GM19239 (cell line): ENCODE measurements at places on chromosomes 5 and 9.

DNA sequence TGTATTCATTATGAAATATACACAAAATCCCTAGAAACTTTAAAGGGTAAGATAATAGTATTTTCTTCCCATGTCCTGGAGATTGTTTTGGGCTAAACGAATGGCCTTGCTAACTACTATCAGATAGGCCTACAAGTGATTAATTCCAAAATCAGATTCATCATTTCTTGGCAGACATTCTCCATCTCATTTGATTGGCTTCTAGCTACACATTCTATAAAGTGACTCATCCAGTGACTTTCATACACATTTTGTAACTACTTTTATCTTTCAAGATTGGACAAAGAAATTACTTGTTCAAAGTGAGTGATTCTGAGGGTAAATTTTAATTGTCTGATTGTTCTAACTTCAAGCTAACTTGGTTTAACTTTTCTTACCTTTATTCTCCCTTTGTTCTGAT is 93.3 kb downstream of the RAPGEF6 start:
- no peak for DNase-seq

DNA sequence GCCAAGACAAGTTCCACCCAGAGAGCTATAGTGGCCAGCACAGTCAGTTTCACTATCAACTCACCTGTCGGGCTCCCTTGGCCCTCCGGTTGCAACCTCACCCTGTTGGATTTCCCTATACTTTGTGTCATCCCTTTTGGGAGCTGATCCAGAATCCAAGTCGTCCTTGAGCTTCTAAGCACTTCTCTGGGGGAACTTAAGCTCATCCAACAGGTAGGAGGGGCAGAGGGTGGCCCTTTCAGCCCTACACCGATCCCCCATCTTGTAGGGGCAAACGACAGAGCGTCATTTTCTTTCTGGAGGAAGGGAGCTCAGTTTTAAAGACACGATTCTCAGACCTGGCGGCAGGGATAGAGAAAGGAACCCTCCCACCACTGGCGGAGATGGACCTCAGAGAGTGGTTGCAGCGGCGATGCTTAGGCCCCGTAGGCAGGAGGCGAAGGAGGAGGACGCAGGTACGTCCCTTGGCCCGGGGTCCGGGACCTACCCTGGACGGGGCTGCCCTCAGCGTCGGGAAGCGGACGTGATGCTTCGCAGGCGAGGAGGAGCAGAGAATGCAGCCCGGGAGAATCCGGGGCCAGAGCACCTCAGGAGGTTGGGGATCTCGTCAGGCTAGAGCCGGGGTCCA is 519 bp downstream of the ZER1 start:
- DNase-seq: no peak

DNA sequence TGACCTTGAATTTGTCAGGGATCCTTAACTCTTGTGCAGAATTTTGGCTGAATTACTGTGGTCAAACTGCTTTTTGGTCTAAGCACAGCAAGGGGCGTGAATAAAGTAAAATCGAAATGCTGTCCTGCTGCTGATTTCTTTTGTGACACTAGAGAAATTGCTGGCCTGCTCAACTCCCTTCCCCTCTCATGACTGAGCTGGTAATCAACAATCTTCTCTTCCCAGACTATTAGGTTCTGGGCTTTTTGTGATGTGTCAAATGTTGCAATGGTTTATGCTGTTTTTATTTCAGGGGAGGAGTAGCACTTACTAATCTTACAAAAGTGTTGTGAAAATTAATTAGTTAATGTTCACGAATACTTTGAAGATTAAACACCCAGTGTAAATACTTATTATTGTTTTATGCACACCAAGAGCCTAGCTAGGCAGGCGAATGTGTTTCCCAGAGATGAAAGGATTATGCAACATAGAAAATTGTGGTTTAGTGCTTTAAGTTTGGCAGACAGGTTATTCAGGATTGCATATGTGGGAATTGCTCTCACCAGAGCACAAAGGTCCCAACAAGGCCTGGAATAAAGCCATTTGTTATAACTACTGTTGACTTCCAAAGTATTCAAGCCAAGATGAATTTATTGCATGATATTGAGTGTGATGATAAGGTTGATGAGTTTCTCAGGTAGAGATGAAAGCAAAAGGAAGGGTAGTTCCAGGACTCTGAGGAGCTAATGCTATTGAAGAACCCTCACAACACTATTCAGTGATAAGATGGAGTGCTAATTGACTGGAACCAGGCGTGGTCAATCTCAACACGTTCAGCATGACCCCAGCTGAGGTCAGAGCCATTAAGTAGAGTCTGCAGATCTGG is 280.7 kb upstream of the ZNF608 start:
- DNase-seq: no peak

DNA sequence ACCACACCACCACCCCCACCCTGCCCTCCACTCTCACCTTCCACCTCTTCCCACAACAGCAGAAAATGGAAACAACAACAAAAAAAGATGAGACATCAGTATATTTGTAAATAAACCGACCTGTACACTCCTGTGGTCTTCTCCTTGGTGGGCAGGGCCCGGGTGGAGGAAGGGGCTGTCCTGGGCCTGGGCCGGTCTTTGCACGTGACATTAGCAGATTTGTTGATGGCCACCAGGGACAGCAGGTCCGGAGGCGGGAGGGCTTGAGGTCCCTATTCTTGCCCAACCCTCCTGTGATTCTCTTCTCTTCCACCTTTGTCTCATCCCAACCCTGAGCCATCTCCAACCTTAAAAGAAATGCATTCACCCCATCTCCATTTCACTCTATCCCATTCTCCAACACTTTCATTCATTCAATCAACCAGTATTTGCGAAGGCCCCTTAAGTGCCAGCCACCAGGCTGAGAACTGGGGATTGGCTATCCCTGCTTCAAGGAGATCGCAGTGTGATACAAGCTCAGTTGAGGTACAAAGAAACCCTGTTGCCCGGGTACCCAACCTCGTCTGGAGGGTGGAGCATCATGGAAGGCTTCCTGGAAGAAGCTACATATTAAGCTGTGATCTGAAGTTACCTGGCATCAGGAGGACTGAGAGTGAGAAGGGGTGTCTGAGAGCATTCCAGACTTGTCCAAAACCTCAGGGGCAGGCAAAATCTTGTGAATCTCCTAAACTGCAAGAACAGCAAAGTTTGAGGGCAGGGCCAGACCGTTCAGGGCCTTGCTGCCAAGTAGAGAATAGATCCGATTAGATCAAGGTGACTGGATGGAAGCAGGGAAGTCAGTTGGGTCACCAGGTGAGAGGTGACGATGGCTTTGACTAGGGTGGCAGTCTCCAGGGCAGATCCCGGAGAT is 87.4 kb downstream of the LMX1B start:
- DNase-seq: no peak

- DNase-seq: no peak
Observed at GRCh38 chr5:143865426-143866025, 53.6 kb downstream of the HMHB1 start.

DNA sequence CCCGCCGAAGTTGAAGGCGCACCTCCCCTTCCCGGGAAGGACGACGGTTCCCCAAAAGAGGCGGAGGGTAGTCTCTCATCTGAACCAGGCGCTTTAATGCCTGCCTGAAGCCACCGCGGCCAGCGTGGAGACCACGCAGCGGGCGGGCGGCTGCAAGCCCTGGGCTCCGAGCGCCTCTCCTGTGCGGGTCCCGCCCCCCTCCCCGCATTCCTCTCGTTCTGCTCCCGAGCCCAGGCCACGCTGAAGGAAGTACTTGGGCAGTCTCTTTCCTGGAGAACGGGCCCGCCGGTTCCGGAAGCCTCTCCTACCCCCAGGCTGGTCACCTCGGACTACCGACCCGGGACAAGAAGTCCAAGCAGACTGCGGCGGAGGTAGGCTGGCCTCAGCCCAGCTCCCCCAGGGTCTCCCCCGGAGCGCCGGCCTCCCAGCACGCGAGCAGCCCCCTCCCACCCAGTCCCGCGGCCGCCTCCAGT is 571 bp downstream of the PPIC start:
- DNase-seq: no peak

GRCh38 chr9:109101810-109102209 is 17.9 kb downstream of the TMEM245 start:
- DNase-seq: no peak

DNA sequence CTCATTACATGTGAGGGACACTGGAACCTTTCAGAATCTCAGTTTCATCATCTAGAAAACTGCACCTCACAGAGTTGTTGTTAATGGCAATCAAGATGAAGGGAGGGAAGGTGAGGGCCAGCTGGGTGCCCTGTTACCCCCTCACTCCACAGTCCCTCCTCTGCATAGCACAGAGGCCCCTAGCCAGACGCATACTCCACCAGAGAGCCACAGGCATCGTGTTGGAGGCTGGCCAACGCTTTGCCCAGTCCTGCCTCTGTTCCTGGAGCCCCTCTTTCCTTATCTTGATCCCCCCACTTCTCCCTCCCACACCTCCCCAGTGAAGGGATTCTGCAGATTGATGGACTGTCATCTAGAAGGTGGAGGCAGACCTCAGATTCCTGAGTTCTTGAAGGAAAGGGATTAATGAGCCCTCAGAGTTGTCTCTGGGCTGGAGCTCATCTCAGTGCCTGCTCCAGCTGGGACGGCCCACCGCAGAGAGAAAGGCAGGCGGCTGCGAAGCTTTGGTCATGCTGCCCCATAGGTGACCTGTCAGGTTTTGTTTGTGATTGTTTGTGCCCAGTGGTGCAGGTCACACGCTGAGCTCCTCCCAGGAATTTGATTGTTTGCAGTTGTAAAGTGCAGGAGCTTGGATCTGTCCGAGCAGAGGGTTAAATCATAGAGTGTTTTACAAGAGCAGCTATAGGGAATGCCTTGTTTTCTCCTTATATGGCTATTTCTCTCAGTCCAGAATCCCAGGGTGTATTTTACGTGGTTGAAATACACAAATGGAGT is 487.3 kb downstream of the CCDC171 start:
- no peak for DNase-seq

DNA sequence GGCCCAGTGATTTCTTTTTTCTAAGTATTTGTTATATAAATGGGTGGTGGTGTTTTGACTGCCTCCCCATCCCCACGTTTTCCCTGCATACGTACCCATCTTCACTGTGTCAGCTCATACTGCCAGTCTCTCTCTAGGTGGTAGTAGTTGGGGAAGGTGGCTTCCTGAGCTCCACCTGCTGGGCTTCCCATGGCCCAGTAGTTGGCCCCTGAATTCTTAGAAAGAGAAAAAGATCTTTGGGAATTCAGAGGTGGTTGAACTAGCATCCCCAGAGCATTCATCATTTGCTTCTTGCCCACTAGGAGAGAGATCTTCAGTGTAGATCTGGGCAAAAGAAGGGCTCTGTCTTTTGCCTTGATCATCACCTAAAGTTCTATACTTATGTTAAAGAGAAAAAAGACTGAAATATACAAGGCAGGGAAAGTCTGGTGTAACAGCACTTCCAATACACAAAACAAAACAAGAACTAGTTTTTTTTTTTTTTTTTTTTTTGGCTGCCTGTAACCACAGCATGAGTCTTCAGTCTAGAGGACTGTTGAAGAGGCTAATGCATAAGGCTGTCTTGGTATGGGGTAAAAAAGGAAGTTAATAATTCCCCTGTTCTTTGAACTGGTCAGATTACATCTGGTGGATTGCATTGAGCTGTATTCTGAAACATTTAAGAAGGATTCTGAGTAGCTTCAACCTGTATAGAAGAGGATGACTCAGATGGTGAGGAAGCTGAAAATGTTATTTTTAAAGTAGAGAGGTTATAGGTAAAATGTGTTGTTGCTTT is 128.7 kb downstream of the ATG10 start:
- no peak for DNase-seq

GRCh38 chr9:112296929-112297328 is 36.5 kb downstream of the PTBP3 start:
- DNase-seq: no peak

DNA sequence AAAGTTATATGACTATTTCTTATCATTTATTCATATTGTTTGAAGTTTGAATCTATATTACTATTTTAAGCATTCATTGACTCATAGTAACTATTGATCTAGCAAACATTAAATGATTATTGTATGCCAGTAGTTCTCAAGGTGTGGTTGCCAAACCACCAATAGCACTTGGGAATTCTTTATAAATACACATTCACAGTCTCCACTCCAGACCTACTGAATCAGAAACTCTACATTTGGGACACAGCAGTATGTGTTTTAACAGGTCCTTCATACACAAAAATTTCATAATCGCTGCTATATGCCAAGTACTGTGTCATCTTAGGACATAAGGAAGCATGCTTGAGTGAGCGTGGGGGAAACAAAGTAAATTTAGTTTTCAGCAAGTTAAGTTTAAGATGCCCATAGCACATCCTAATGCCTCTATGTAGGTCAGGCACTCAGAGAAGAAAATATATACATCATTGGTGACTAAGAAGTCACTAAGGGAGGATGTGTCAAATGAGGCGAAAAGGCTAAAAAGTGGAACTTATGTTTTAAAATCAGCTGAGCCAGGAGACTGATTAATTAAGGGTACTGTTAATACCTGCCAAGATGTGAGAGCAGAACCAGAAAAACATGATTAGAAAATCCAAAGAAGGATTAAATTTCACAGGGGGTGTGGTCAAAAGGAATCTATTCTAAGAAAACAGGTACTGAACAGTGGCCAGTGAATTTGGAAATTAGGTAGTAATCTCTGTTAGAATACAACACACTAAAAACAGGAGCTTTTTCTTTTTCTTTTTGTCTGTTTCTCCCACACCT is 340.8 kb downstream of the HCN1 start:
- DNase-seq: no peak

GRCh38 chr5:180990086-180990881 is 1.6 kb downstream of the BTNL3 start:
- no peak for DNase-seq

DNA sequence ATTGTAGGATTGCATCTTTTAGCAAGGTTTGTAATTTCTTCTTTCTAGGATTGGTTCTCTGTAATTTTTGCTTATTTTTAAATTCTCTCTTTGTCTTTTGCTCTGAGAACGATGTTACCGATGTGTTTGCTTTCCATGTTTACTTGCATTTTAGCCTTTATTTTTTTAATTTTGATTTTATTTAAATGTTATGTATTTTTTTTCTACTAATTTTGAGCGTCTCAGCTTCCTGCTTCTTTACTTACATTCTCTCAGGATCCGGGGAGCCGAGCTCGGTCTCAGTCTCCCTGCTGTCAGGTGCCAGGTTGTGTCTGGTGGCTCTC is 20.9 kb downstream of the ANXA2R start:
- DNase-seq: no peak

GRCh38 chr5:73378070-73378469 is 70.5 kb downstream of the FOXD1 start:
- no peak for DNase-seq
